ENCODE measurements at places on chromosomes 16 and 17.

- DNase-seq = no peak
Measured at GRCh38 chr17:27333410-27333980, 39.6 kb downstream of the WSB1 start.

GRCh38 chr17:81192386-81193050 is 26.5 kb upstream of the AATK start:
- no peak for DNase-seq

- DNase-seq = peak; percentile 51
Measured at GRCh38 chr16:10827691-10828341, 9.2 kb upstream of the TVP23A start.

DNA sequence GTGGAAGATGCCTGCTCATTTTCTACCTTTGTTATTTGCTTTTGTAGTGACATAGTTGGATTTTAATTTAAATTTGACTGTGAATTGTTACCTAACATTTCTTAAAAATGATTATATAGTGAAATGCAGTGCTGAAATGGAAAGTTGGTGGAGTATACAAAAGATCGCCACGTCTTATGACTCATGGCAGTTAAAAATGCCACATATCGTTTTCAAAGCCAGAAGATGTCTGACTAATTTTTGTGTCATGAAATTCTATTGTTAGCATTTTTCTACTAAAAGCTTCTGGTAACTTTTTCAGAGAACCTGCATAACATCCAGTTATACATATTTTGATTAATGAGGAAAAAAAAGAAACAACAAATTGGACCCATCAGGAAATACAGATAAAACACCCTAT is 20.6 kb downstream of the MAP2K4 start:
- DNase-seq = no peak

- no peak for DNase-seq
Measured at GRCh38 chr16:70591615-70592014, 54.7 kb upstream of the IL34 start.

DNA sequence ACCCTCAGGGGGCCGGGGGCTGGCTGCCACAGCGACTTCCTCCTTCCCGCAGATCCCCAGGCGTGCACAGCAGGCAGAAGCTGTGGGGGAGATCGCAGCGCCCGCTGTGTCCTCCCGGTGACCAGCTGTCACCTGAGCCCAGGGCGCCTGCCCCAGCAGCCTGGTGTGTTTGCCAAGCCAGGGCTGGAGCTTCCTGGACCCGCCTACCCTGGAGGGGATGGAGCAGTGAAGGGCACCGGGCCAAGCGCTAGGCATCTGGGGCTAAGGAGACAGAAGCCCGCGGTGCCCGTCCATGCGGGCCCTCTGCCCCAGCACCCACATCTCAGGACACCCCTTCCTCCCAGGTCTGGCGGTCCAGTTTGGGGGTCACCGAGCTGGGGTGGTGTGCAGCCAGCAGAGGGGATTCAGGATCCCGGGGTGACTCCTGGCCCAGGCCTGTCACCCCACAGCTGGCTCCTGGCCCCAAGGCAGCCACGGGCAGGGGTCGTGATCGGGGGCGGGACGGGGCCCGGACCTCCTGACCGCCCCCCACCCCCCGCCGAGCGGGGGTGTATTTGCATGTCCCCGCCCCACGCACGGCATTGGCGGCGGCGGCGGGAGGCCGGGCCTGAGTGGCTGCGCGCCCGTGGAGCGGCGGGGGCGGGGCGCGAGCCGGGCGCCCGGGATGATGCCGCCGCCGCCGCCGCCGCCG is at the start of gene RAB26:
Gene RAB26 (plus strand): TSS at position 645 of the 691 bp plus-strand sequence. CDS start 159 bp downstream, outside the sequence.
- peak; percentile 87 for DNase-seq

GRCh38 chr17:73841431-73842060 is 197.3 kb upstream of the SDK2 start:
- DNase-seq = no peak

- DNase-seq = no peak
Measured at GRCh38 chr16:81639348-81639747, 139.7 kb upstream of the PLCG2 start.

- DNase-seq = no peak
Measured at GRCh38 chr16:23826528-23827045, 9.2 kb upstream of the PRKCB start.

DNA sequence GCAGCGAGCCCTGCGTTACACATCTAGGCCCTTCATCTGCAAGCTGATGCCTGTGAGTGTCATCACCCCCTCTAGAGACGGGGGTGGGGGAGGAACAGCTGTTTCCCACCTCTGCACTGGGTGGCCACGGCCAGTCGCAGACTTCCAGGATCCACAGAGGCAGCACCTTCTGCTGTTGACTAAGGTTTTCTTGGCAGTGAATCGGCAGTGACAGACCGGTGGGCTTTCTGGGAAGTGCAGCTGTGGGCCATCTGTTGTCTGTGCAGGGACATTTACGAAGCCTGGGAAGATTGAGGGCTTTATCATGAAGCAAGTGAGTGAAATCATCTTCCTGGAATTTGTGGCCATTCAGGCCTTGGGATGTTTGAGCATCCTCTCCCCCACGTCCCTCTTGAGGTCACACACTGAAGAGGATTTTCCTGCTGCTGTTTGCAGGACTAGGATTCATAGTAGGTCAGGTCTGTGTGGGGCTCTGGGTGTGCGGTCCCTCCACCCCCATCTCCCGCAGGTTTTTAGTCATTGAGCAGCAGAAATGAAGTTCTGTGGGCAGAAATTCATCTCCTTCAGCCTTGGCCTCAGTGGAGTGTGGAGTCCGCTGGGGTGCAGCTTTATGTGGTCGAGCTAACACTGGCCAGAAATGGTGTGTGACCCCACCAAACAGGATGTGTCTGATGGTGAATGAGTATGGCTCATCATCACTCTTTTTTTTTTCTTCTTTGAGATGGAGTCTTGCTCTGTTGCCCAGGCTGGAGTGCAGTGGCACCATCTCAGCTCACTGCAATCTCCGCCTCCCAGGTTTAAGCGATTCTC is 12.0 kb downstream of the PGS1 start:
- no peak for DNase-seq

GRCh38 chr17:27407916-27408864 is 48.1 kb upstream of the KSR1 start:
- DNase-seq = no peak

Data from ascending aorta (tissue), 2 donors.